ENCODE measurements at places on chromosomes 4 and X.
A peak's percentile ranks its signal among the peaks of the same experiment; 100 is the strongest.

DNA sequence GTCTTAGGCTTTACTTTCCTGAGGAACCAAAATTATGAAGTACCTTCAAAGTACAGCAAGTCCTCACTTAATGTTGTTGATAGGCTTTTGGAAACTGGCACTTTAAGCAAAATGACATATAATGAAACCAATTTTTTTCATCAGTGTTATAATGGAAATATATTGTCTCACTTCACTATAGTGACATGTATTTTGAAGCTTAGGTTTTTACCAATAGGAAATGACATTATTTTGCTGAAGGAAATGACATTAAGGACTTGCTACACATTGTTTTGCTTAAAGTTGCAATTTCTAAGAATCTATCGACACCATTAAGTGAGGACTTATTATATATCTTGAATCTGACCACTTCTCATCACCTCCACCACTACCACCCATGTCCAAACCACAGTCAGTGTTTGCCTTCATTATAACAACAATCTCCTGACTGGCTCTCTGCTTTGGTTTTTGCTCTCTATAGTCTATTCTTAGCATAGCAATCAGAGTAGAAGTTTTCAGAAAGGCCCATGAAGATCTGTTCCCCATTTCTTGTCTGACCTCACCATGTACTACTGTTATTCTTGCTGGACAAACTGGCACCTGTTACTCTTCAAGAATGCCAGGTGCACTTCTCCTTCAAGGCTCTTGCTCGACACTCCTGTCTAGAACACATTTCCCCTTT, 311.2 kb downstream of the BMPR1B start:
- no peak for DNase-seq

DNA sequence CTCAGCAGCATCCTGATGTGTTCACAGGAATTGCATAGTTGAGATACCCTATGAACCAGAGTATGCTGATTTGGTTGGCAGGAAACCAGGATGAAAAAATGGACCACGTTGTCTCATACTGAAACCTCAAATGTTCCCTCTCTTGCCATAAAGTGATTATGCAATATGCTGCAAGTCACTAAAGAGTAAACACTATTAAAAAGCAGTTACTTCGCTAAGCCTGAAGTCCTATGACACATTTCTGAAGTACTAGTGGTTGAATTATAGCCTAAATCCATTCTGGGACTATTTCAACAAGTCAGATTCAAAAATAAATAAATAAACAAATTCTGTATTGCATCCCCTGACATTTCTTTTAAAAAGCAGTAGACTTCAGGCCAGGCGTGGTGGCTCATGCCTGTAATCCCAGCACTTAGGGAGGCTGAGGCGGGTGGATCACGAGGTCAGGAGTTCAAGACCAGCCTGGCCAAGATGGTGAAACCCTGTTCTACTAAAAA, 106.0 kb upstream of the NAP1L5 start:
- peak; percentile 62 for DNase-seq

GRCh38 chr4:76305971-76306881, at the start of gene STBD1:
Gene STBD1, plus strand, starts transcription at chr4:76306733. Its CDS starts 37 bp downstream, at chr4:76306770.
- peak; percentile 28 for DNase-seq

DNA sequence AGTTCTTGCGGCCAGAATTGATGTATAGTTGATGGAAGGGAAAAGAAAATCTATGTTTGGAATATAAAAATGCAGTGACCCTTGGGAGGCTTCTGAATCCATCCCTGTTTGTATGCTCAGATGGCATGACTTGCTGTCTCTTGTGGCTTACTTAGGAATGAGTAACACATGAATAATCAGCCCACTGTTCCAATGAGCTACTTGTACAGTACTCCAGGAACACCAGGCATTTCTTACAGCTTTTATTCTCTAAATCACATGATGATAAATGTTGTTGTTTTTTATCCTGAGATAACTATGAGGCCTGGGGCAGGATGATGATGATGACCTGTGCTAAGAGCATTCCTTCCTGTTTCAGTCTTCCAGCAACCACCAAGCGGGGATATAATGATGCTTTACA, 18.9 kb downstream of the TMPRSS11E start:
- DNase-seq: peak; percentile 94

- no peak for DNase-seq
Measured at GRCh38 chr4:71382125-71382899, 43.5 kb downstream of the SLC4A4 start.

GRCh38 chrX:63959975-63960374, 175.0 kb upstream of the ARHGEF9 start:
- DNase-seq: no peak

GRCh38 chrX:107429090-107429489, 20.4 kb upstream of the FRMPD3 start:
- DNase-seq: no peak

DNA sequence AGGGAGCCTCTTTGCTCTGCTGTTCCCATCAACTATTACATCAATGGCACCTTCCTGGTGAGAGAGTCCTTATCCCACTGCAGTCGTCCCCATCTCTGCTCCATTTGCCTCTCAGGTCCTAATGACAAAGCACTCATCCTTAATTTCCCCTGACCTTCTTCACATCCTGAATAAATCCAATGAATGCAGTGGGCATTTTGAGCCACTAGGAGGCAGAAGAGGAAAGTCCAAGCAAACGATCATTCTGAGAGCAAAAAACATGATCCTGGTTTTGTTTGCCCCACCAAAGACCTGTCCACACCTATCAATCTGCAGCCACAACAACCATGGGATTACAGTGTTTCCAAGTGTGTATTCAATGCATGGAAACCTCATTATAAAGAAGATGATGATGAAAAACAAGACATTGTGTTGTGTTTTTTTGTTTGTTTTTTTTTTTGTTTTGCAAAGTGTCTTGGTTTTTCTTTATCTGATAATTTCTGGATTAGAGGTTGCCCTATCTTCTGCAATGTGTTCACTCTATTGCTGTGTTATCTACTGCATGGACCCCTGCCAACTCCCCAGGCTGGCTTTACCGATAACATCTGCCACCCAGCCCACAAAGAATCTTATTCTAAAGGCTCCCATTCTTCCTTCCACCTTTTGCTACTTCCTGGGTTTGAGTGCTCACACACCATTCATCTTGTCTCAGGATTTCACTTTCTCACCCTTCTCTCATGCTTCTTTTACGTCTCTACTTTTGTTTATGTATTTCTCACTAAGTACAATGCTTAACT, 207.2 kb downstream of the NLGN4X start:
- no peak for DNase-seq

- DNase-seq: no peak
Measured at GRCh38 chr4:114334884-114335330, 263.7 kb upstream of the UGT8 start.

DNA sequence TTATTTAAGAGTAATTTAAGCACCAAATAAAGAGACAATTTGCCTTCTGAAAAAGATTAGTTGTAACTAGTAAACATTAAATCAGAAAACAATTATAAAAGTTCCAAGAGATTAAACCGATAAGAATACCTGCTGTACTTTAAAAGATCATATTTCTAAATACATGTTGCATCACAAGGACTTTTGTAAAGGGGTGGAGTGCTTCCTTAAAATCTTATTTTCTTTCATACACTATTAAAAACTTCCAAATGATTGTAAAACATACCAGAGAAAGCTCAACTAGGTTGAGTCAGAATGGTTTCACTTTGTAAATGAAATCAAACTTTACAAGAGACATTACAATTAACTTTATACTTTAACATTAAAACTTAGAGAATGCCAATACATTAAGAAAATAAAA, 41.8 kb downstream of the ACSL4 start:
- DNase-seq: no peak

DNA sequence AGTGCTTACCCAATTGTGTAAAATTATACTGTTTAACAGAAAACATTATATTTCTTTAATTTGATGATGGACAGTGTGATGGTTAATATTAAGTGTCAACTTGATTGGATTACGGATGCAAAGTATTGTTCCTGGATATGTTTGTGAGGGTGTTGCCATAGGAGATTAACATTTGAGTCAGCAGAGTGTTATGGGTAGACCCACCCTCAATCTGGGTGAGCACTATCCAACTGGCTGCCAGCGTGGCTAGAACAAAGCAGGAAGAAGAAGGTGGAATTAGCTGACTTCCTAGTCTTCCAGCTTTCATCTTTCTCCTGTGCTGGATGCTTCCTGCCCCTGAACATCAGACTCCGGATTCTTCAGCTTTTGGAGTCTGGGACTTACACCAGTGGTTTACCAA, 42.1 kb downstream of the HS6ST2 start:
- DNase-seq: no peak

DNA sequence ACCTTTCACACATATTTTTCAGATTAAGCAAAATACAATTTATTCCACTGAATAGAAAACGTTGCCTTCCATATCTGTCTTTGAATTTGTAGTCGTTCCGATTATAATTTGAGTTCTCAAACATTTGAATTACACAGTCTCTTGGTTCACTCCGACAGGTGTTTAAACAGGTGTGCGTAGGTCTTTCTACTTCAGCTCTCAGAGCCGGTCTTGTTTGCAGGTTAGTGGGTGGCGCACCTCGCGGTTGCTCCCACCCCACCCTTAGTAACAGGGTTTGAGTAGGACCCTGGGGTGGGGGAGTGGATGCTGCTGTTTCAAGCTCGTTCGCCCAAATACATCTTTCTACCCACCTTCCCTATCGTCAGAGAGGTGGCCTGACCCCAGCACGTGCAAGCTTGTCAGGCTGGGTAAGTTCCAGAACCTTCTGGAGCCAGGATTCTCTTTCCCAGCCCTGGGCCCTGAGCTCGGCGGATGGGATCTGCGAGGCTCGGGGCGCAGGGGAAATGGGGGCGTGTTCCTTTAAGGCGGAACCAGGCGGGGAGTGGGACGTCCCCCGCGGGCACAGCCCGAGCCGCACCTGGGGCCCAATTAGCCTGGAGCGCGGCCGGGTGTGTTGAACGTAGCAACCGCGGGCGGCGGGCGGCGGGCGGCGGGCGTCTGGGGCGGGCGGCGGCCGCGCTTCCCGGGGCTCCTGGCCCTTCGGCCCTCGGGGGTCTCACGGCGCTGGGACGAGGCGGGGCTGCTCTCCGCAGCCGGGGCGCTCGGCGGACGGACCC, at the start of gene FAM149A:
Gene FAM149A, plus strand, starts transcription at position 591 of the 776 bp plus-strand sequence.
- DNase-seq: no peak

GRCh38 chr4:55910140-55910539, 38.6 kb upstream of the CEP135 start:
- peak; percentile 27 for DNase-seq

- DNase-seq: peak; percentile 51
Measured at GRCh38 chrX:12007881-12008280, 130.4 kb upstream of the FRMPD4 start.
